H7 (cell line): ENCODE measurements at places on chromosomes 2 and 18.
A peak's percentile ranks its signal among the peaks of the same experiment; 100 is the strongest.

DNA sequence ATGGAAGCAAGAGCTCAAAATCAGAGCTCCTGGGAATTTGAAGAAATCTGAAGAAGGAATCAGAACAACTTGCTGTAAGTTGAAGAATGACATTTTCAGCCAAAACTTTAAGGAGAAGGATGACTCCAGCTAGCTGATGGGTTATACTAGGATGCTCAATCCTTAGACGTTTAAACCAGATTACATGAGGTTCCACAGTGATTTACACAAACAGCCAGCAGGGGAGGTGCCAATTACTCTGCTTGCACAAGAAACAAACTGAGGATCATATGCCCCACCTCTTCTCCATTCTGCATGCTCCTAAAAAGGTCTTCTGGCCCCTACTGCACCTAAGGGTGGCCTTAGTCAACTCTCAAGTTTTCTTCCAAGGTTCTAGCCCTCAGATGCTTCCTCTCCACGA, 47.9 kb upstream of the PCBP1 start:
- DNase-seq = no peak

DNA sequence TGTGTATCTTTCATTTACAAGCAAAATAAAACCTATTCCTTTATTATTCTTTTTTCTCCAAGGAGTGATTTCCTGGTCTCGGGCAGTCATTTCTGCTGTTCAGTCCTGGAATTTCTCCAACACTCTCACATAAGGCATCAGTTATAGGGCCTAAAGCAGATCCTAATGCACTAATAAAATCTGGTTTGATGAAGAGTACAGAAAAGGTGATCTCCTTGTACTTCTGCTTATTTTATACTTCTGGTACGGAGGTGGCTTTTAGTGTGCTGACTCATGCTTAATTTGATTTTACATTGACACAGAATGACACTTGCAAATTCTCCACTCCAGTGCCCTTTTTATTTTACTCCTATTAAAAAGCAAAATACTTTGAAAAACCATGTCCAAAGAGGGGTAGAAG, 157.4 kb downstream of the DOK6 start:
- no peak for DNase-seq

- peak; percentile 53 for DNase-seq
Measured at GRCh38 chr2:230870544-230871360, 6.0 kb downstream of the ITM2C start.

DNA sequence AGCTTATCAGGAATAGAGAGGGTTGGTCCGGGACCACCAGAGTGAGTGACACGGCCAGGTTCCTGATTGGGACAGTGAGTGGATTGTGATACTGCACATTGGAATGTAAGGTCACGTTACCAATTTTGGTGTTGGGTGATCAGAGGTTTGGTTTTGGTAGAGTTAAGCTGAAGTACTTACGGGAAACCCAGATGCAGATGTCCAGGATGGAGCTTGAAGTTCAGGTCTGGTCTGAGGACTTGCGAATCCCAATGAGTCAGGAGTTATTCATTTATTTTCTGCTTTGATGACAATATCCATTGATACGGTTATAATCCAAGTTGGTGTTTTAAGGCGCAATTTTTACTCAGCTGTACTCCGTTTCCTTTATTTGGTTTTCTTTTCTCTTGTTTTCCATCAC, 273.6 kb downstream of the ALPK2 start:
- no peak for DNase-seq

GRCh38 chr2:209974576-209974975, 27.9 kb upstream of the RPE start:
- DNase-seq = no peak

DNA sequence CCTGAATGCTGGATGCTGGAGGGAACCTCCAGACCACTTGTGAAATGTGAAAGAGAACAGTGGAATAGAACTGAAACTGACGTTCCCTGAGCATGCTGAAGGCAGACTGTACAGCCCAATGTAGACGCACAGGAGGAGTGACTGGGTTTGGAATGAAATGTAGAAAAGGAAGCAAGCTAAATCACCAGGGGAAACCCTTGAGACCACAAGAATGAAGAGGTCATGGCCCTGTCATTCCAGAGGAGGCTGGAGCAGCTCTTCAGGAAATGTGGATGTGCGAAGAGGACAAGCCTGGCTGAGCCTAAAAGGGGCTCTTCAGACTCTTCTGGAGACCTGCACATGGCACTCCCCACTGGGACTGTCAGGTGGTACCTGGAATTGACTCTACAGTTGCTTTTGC, 118.5 kb upstream of the ALPP start:
- DNase-seq = no peak

- no peak for DNase-seq
Measured at GRCh38 chr2:200130762-200131166, 175.4 kb downstream of the MAIP1 start.

- DNase-seq = no peak
Measured at GRCh38 chr2:149180226-149180875, 141.9 kb downstream of the LYPD6B start.

- peak; percentile 49 for DNase-seq
Measured at GRCh38 chr2:200168641-200169555, 137.6 kb upstream of the SPATS2L start.

DNA sequence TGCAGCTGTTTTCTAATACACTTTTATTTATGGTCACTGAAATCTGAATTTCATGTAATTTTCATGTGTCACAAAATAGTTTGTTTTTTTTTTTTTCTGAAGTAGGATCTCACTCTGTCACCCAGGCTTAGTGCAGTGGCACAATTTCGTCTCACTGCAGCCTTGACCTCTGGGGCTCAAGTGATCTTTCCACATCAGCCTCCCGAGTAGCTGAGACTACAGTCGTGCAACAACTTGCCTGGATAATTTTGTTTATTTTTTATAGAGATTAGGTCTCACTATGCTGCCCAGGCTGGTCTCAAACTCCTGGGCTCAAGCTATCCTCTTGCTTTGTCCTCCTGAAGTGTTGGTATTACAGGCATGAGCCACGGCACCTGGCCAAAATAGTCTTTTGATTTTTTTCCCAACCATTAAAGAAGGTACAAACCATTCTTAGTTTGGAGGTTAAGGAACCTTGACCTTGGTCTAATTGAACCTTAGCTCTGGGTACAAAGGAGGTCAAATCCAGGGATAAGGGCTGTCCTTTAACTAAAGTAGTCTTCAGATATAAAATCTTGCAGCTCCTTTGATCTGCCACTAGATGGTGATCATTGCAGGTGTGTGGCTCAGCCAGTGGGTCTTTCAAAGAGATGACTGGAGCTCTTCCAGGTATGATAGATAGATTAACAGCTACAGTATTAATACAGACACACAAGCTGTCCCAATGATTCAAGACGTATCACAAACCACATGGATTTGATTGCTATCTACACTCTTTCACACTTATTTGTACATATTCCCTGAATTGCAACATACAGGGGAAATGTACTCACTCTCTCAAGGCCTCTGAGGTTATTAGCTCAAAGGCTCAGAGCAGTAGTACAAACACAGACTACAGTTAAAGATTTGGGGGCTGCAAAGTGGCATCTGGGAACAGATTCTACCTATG, 4.7 kb upstream of the KRCC1 start:
- DNase-seq = peak; percentile 70

- DNase-seq = peak; percentile 22
Measured at GRCh38 chr18:61554117-61554776, 221.0 kb downstream of the CDH20 start.

GRCh38 chr2:231621051-231621879, 28.6 kb downstream of the TEX44 start:
- peak; percentile 82 for DNase-seq

GRCh38 chr18:46917108-46917802, at the start of the genes KATNAL2 and PIAS2:
KATNAL2 (plus strand) TSS chr18:46917602; CDS start chr18:46946873, 29,271 bp downstream.
PIAS2 (minus strand) TSS chr18:46917507; CDS start chr18:46917345, 162 bp downstream.
- DNase-seq = peak; percentile 92

DNA sequence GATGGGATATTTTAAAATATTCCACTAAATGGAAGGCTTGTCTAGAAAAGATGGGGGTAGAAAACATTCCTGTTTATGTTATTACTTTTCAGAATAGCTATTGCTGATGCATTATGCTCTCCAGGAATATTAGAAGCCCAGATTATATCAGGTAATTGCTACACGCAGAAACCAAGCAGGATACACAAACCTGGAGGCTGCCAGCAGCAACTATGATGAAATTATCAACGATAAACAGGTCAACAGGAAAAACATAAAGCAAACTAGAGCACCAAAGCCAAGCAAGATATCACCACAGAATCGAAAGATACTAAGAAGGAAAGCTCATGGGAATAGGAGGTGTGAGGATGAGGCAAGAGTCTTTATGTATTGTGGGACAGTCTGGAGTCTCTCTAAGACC, 113.2 kb upstream of the SPATS2L start:
- DNase-seq = no peak

- no peak for DNase-seq
Measured at GRCh38 chr2:84202166-84202565, 256.9 kb downstream of the SUCLG1 start.

GRCh38 chr18:32093102-32093511, 1.4 kb downstream of the RNF138 start:
- peak; percentile 80 for DNase-seq

DNA sequence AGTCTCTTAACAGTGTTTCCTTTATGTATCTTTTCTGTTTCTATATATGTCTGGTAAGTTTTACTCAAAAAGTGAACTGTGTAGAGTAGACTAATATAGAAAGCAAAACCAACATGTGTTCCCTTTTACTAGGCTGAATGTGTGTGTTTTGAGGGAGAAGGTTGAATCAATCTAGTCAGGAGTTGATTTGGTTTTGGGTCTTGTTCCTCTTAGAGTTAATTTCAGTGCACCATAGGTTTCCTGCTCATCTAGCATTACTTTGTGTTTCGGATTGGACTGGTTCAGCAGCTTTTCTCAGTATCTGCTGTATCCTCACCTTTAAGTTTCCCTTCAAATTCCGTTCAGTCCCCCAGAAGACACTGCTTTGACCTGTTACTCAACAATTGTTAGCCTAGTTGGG, 52.0 kb upstream of the TRIM43 start:
- no peak for DNase-seq

DNA sequence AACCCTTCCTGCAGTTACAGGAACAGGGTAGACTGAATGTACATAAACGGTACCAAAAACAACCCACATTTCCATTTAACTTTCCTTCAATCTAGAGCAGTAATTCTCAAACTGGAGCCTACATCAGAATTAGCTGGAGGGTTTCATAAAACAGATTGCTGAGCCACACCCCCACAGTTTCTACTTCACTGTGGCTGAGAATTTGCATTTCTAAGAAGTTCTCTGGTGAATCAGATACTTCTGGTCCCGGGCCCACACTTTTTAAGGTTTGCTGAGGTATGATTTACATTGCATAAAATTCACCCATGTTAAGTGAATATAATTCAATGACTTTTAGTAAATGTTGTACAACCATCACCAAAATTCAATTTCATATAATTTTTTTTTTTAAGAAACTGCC, 113.7 kb downstream of the SRBD1 start:
- no peak for DNase-seq

DNA sequence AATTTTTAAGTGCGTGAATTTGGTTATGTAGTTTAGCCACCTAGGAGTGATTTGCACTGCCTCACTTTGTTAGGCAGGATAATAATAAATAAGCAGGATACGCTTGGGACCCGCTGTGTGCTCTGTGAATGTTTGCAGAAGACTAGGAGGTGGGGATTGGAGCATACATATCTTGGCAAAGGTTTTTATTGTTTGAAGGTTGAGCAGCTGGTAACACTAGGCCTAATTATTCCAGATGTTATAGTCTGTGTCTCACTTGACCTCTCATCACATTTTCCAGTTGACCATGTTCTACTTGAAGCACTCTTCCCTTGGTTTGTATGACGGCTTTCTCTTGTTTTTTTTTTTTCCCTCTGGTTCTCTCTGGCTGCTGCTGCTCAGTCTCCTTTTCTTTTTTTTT, 42.7 kb downstream of the FHOD3 start:
- no peak for DNase-seq

GRCh38 chr18:44805176-44805575, 124.5 kb downstream of the SETBP1 start:
- no peak for DNase-seq

DNA sequence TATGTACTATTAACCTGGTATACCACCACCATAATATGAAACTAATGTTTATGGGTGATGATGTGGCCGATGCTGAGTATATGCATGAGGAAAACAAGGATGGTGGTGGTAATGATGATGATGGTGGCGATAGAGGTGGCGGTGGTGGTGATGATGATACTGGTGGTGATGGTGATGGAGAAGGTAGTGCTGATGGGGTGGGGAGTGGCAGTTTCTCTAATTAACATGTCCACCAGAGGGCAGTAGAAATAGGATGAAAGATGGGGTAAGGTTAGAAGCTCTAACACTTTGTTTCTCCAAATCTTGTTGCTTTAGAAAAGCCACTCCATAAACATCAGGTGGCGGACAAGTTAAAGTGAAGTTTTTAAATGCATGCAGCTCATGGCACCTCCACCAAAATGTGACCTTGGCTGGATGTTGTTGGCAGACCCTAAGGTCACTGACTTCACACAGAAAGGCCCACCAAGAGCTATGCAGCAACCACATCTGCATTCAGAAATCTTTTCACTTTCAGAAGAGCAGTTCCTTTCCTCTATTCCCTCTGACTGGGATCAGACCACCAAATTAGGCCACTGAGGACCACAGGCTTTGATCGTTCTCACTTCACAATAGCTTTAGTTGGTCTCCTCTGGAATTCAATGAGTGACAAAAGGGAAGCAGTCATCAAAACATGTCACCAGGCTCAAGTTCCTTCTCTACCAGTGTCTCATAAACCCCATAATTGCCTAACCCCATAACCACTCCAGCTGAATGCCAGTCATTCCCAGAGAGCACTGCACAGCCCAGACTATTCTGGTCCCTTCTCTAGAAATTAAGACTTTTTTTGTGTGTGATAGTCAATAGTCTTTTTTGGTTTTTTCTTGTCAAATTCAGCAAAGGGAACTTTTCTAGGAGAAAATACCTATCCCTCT, 7.5 kb upstream of the BCL11A start:
- DNase-seq = peak; percentile 50

GRCh38 chr2:167383610-167384194, 495.4 kb downstream of the XIRP2 start:
- DNase-seq = no peak

- DNase-seq = no peak
Measured at GRCh38 chr18:14189858-14190257, 57.6 kb upstream of the ZNF519 start.

DNA sequence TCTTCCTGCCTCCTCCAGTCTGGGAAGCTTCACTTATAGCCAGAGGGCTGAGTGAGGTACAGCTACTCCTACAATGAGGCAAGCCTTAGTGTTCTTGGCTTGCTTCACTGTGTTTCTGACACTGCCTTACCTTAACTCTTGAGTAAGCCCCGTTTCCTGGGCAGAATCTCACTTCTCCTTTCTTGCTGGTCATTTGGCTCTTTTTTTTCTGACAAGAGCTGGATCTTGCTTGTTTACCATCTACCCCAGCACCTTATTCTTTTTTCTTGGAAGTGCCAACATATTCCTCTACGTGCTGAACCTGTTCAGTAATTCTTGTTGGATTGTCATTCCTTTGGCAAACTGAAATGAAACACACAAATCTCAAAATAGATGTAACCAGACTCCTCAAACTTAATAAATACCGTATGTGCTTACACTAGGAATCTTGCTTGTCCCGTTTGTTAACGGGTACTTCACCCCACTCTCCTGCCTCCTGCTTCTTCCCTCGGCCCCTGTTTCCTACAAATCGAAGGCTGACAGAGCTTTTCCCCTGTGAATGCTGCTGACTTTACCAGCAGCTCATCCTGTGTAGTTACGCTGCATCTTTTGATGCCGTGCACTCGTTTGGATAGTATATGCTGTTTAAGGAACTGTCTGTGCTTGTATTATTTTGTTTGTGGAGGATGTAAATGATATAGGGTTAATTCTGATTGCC, 132.2 kb downstream of the FMNL2 start:
- DNase-seq = no peak
